ENCODE measurements at places on chromosomes 6 and 20. TPM values are rescaled to one million over a fixed set of nuclear protein-coding genes. Genes with fewer than 3 reads are reported as not detected.
A peak's percentile ranks its signal among the peaks of the same experiment; 100 is the strongest.

GRCh38 chr6:11538819-11539468 lies 1.4 kb downstream of the TMEM170B start:
- peaks cover 10% of the 10 kb centered on the region for H3K27me3 ChIP-seq
- H3K4me3 ChIP-seq, result peak overlapping the region; percentile 77
- H3K36me3 ChIP-seq, result no peaks in the 10 kb centered on the region
- no peak for DNase-seq
- no peak overlapping the region for H3K27ac ChIP-seq
- peaks cover 14% of the 10 kb centered on the region for H3K4me1 ChIP-seq

OOEP gene
- not detected for total RNA-seq

SRC gene
- 1.1 TPM for total RNA-seq

DNA sequence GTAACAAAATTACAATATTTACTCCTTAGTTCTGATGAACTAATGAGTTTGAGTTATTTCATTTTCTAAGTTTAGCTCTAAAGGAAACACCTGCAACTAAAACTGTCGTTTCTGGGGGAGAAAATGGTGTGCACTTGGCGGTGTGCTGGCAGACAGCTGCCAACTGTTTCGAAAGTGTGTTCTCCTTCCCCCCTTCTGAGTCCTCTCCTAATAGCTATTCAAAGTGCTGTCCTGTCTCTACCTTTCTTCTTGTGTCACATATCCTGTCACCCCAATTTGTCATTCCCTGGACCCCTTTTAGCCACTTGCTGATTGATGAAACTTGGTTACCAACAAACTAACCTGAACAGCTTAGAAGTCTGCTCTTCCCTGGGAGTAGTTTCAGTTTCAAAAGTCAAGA lies 4.9 kb upstream of the UBE2J1 start:
- H3K4me1 ChIP-seq, result peaks cover 66% of the 10 kb centered on the region
- H3K36me3 ChIP-seq, result no peaks in the 10 kb centered on the region
- peak overlapping the region; percentile 78 for H3K4me3 ChIP-seq
- H3K27ac ChIP-seq, result peak overlapping the region; percentile 77
- no peak for DNase-seq

- peaks cover 73% of the 10 kb centered on the region for H3K4me1 ChIP-seq
- no peak for DNase-seq
- no peaks in the 10 kb centered on the region for H3K27me3 ChIP-seq
- peaks cover 81% of the 10 kb centered on the region for H3K36me3 ChIP-seq
- peak overlapping the region; percentile 89 for H3K27ac ChIP-seq
These were observed 11.7 kb upstream of the SIRPB1 start for GRCh38 chr20:1631309-1632151.

DNA sequence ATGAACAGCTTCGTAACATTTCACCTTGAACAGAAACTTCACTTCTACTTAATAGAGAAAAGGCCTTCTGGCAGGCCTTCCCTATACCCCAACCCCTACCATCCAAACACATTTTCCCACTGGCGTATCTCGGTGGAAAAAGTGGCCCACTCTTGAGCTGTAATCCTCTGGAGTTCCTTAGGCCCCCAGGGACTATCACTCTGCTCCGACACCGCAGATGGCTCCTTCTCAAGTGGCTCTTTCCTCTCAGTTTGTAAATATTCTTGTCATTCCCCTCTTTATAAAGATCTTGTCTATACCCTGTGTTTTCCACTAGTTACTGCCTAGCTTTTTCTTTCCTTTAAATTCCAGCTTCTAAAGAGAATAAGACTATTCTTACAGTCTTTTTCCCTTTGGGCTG lies 108.7 kb downstream of the MYB start:
- no peak overlapping the region for H3K27ac ChIP-seq
- no peaks in the 10 kb centered on the region for H3K4me1 ChIP-seq
- no peak overlapping the region for H3K4me3 ChIP-seq
- peaks cover 23% of the 10 kb centered on the region for H3K36me3 ChIP-seq
- no peaks in the 10 kb centered on the region for H3K27me3 ChIP-seq

DNA sequence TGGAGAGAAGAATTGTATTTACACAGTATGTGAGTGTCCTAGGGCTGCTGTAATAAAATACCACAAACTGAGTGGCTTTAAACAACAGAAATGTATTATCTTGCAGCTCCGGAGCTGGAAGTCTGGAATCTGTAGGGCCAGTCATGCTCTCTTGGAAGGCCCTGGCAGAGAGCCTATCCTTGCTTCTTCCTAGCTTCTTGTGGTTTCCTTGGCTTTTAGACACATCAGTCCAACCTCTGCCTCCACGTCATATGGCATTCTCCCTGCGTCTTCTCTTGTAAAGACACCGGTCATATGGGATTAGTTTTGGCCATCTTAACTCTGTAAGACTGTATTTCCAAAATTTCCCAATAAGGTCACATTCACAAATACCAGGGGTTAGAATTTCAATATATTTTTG lies 10.8 kb downstream of the FNDC1 start:
- peaks cover 6% of the 10 kb centered on the region for H3K4me1 ChIP-seq
- no peak overlapping the region for H3K27ac ChIP-seq
- no peaks in the 10 kb centered on the region for H3K36me3 ChIP-seq
- no peak for DNase-seq
- no peak overlapping the region for H3K4me3 ChIP-seq

DNA sequence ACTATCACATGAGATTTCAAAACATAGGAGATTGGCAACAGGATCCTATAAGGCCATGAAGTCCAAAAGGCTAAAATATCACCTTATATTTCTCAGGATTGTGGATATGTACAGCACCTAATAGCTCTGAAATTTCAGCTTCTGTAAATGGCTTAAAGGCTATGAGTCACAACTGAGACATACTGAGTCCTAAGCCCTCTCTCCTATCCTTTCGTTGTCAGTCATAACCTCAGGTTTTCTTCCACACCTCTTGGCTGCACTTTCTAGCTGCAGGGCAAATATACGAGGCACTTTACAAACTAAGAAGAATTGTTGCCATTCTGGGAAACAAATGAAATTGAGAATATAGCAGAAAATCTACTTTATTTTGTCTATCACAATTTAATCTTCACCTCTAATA lies 969.9 kb upstream of the EPHA7 start:
- H3K4me3 ChIP-seq, result no peak overlapping the region
- no peak overlapping the region for H3K27ac ChIP-seq
- no peaks in the 10 kb centered on the region for H3K4me1 ChIP-seq

GRCh38 chr6:118537574-118537973 lies 10.5 kb upstream of the PLN start:
- no peak overlapping the region for H3K27ac ChIP-seq
- no peak for DNase-seq
- H3K27me3 ChIP-seq, result no peaks in the 10 kb centered on the region
- H3K36me3 ChIP-seq, result peaks cover 21% of the 10 kb centered on the region

GRCh38 chr6:122285292-122285913 lies 114.0 kb upstream of the HSF2 start:
- no peak for DNase-seq
- H3K36me3 ChIP-seq, result no peaks in the 10 kb centered on the region
- no peaks in the 10 kb centered on the region for H3K4me1 ChIP-seq
- peaks cover 3% of the 10 kb centered on the region for H3K27me3 ChIP-seq
- no peak overlapping the region for H3K27ac ChIP-seq

GRCh38 chr20:33400812-33401183 lies 521 bp downstream of the CDK5RAP1 start:
- H3K27ac ChIP-seq, result peak overlapping the region; percentile 89
- peak overlapping the region; percentile 95 for H3K4me3 ChIP-seq
- no peak for DNase-seq
- peaks cover 4% of the 10 kb centered on the region for H3K36me3 ChIP-seq
- peaks cover 45% of the 10 kb centered on the region for H3K4me1 ChIP-seq

ACSS1 gene
- 14.3 TPM for total RNA-seq

DNA sequence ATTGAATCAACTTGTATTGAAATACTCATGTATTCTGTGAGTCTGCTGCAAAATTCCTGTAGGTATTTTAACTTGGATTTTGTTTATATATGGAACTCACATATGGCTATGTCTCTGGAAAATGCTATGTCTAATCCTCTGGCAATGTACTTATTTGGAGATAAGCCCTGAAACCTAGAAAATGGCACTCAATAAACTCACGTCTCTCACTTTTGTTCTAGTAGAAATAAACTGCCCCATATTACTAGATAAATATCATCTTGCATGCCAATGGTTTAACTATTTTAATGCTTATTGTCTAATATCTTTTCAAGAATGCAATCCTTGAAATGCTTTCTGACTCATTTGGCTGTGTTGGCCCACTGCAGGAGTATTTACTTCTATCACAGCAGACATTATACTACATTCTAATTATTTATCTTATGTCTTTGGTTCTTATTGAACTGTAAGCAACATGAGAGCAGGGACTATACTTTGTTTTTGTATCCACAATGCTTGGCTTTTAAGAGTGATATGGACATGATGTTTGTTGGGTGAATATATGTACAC lies 292.2 kb upstream of the RSPO3 start:
- no peaks in the 10 kb centered on the region for H3K36me3 ChIP-seq
- DNase-seq, result no peak
- no peaks in the 10 kb centered on the region for H3K4me1 ChIP-seq
